ENCODE measurements at places on chromosomes 4 and X. TPM values are rescaled to one million over a fixed set of nuclear protein-coding genes. Genes with fewer than 3 reads are reported as not detected.
A peak's percentile ranks its signal among the peaks of the same experiment; 100 is the strongest.

- no peaks in the 10 kb centered on the region for H3K4me1 ChIP-seq
- no peaks in the 10 kb centered on the region for H3K36me3 ChIP-seq
- peak; percentile 6 for DNase-seq
These were observed 8.9 kb downstream of the PRRG3 start for GRCh38 chrX:151704041-151704663.

- no peak for DNase-seq
- no peaks in the 10 kb centered on the region for H3K4me1 ChIP-seq
- peaks cover 2% of the 10 kb centered on the region for H3K36me3 ChIP-seq
- H3K27ac ChIP-seq: no peak overlapping the region
- H3K4me3 ChIP-seq: no peak overlapping the region
- no peaks in the 10 kb centered on the region for H3K27me3 ChIP-seq
These were observed 89.0 kb downstream of the KDM6A start for GRCh38 chrX:44961817-44962607.

DNA sequence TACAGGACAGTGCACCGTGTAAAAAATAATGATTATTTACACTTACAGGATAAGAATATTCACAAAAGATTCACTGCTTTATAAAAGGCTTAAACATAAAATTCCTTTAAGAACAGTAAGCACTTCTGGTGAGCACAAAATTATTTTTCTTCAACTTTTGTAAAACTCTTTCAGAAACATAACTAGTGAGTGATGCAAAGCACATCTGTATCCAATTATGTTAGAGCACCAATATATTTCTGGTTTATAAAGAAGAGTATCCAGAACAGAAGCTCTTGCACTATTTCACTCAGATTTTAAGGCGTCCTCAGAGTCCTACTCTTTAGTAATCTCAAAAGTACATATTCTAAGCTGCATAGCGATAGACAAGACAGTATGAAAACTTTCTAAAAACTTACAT is 276.0 kb downstream of the C4orf33 start:
- no peaks in the 10 kb centered on the region for H3K36me3 ChIP-seq
- H3K27ac ChIP-seq: no peak overlapping the region
- no peaks in the 10 kb centered on the region for H3K27me3 ChIP-seq
- DNase-seq: no peak
- no peak overlapping the region for H3K4me3 ChIP-seq

The ARR3 gene
- total RNA-seq: not detected

The NMU gene
- not detected for total RNA-seq
